ENCODE measurements at places on chromosomes 3 and 15.
A peak's percentile ranks its signal among the peaks of the same experiment; 100 is the strongest.

GRCh38 chr3:127038466-127038865, 55.6 kb downstream of the PLXNA1 start:
- no peak for DNase-seq

GRCh38 chr3:193851941-193852674, 259.1 kb downstream of the OPA1 start:
- DNase-seq: no peak

GRCh38 chr15:77658304-77658703, 25.6 kb upstream of the LINGO1 start:
- DNase-seq: no peak

- no peak for DNase-seq
Measured at GRCh38 chr3:194617827-194618226, 15.4 kb downstream of the TMEM44 start.

GRCh38 chr15:80251428-80252120, 439 bp downstream of the CTXND1 start:
- DNase-seq: no peak

- no peak for DNase-seq
Measured at GRCh38 chr3:8500989-8501370, 643 bp upstream of the LMCD1 start.

GRCh38 chr3:191915712-191916111, 454.7 kb downstream of the PYDC2 start:
- no peak for DNase-seq

GRCh38 chr15:72902245-72902918, 118.8 kb upstream of the ADPGK start:
- peak; percentile 77 for DNase-seq

DNA sequence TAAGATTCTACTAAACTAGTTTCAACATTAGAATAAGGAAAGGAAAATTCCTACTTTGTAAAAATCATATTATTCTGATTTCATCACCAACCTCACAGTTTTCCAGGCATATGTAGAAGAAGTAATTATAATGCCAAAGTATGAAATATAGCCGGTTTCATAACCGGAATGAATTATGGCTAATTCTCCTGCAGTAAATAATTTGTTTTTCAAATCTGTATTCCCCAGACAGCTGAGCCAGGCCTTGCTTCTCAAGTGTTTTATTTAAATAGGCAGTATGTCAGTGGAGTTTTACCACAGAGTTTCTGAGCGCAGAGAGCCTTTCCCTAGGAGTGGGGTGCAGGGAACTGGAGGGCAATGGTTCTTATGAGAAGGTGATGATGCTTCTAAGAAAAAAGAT, 8.7 kb upstream of the CPA3 start:
- no peak for DNase-seq

GRCh38 chr3:47932421-47932820, 83.8 kb downstream of the MAP4 start:
- no peak for DNase-seq

DNA sequence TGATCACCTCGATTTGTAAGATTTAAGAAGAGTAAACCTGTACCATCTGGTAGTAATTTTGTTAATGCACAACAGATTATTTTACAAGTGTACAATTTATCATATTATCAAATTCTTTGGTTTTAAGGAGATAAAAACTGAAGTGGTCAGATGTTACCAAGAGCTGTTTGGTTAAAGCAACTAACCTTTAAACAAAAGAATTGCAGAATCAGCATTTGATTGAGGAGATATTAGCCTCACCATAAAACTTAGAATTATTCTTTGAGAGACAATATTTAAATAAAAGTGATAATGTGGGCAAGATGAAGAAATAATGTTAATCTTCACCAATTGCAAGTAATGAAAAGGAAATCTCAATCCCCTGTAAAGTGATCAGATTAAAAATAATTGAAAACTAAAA, 1034.9 kb downstream of the ROBO1 start:
- DNase-seq: no peak

GRCh38 chr15:63057468-63058345, 15.2 kb downstream of the TPM1 start:
- DNase-seq: no peak

GRCh38 chr3:66242788-66243464, 22.1 kb downstream of the SLC25A26 start:
- no peak for DNase-seq

DNA sequence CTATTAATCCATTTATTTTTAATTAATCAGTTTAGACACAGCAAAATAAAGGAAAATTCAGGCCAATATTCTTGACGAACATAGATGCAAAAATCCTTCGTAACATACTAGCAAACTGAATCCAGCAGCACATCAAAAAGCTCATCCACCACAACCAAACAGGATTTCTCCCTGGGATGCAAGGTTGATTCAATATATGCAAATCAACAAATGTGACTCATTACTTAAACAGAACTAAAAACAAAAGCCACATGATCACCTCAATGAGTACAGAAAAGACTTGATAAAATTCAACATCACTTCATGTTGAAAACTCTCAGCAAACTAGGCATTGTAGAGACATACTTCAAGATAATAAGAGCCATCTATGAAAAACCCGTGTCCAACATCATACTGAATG, 364.1 kb upstream of the THBS1 start:
- DNase-seq: no peak

DNA sequence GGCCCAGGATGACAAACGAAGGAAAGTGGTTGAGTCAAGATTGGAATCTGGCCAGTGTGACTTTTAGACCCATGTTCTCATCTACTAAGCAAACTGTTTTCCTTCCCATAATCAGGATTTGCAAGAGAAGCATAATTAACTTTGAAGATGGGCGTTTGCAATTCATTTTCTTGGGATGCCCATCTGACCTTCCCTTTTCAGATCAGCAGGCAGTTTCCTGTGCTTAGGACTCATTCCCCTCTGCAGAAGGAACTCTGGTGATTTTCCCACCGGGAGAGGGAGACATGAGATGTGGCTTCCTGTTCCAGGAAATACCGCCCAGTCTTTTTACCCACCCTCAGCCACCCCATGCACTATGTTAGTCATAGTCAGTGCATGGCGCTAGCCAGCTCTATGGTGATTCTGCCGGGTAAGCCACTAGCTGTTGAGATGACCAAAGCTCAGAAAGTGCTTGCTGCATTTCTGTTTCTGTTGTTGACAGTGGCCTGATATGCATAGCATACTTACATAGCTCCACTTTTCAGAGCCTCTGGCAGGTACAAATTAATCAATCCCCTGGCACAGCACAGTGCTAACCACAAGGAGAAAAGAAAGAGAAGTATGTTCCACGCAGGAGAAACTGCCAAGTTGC, 129.4 kb downstream of the VGLL4 start:
- no peak for DNase-seq

DNA sequence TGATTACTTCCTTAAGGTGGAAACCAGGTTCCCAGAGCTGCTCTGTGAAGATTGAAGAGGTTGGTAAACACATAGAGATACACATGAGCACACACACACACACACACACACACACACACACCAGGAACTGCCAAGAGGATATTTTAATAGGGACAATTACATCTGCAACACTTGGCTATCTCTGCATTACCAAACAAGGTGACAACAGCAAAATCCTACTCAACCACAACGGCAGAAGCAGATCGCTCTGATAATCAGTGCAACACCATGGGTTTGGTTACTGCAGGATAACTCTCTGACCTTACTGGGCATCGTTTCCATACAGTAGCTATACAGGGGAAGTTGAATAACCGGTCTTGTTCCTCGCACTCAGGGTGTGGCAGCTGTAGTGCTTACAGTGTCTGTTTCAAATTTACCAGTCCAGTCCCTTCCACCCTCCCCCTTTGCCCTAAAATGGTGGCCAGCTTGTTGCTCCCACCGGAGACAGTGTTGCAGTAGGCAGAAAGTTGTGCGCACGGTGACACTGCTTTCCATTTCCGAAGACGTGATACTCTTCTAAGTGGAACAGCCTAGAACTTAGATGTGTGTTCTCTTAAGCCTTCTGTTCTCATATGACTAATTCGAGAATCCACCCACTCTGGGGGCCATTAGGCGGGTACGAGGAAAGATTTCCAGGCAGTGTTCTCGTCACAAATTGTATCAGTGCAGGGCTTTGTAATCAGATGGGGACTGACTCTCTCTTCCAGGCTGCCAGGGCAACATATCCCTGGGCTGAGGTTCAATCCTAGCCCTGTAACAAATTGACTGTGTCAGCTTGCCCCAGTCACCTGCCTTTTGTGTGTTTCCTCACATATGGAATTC, 176.2 kb downstream of the P3H2 start:
- DNase-seq: no peak

- no peak for DNase-seq
Measured at GRCh38 chr3:177596816-177597271, 399.6 kb upstream of the TBL1XR1 start.

GRCh38 chr3:168604767-168605166, 509.0 kb upstream of the GOLIM4 start:
- DNase-seq: no peak

- no peak for DNase-seq
Measured at GRCh38 chr3:150341891-150342290, 66.2 kb upstream of the TSC22D2 start.

DNA sequence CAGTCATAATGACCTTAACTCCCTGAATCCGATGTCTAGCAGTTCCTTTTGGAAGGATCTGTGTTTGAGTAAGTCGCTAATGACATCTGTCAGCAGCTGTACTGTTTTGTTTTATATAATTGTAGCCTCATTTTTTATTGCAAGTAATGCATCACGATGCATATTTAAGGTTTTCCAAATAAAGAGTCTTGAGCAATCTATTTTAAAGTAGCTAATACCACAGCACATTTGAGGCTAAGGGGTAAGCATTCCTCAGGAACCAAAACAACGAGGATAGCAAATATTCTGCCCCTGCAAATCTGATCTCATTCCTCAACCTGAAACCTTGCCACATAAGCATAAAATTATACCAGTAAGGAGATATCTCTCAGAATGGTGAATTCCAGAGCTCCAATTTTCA, 98.7 kb downstream of the TBC1D5 start:
- no peak for DNase-seq

DNA sequence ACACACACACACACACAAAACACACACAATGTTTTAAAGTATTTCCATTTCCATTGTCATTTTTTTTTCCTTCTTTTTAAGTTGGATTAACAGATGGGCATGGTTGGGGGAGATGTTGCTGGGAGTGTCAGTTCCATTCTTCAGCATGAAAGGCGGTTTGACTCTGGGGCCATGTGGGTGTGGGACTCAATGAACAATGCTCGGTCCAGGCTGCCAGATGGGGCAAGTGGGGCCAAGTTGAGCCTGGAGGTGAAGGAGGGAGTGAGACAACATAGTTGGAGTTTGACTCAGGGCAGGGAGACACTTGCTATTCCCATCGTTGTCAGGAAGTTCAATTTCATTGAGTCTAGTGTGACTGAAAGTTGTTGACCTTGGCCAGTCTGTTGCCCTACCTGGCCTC, 125.3 kb downstream of the TLE3 start:
- peak; percentile 61 for DNase-seq

- DNase-seq: no peak
Measured at GRCh38 chr3:135248213-135248612, 453.2 kb downstream of the EPHB1 start.

GRCh38 chr15:77538027-77538451, 94.7 kb downstream of the LINGO1 start:
- DNase-seq: no peak

GRCh38 chr15:101182215-101182614, 69.6 kb downstream of the CHSY1 start:
- DNase-seq: no peak

GRCh38 chr3:68958932-68959331, 26.6 kb upstream of the TAFA4 start:
- DNase-seq: no peak

- no peak for DNase-seq
Measured at GRCh38 chr3:175073219-175073905, 214.2 kb downstream of the NAALADL2 start.

GRCh38 chr3:132199451-132199850, 117.8 kb upstream of the ACP3 start:
- no peak for DNase-seq

DNA sequence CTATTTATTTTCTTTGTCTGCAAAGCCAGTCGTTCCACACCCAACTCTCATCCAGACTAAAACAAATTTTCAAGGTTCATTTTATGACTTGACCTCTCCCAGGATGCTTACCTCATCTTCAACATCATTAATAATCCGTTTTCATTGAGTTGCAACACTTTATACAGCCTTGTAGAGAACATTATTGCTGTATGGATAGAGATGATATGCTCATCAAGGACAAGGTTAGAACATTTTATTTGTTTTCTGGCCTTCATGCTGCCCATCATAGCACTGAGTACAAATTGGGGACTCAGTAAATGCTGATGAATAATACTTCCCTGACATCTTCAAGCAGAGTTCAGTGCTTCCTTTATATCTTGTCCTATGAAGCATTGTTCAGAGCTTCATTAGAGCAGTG, 120.2 kb downstream of the OXSM start:
- no peak for DNase-seq

DNA sequence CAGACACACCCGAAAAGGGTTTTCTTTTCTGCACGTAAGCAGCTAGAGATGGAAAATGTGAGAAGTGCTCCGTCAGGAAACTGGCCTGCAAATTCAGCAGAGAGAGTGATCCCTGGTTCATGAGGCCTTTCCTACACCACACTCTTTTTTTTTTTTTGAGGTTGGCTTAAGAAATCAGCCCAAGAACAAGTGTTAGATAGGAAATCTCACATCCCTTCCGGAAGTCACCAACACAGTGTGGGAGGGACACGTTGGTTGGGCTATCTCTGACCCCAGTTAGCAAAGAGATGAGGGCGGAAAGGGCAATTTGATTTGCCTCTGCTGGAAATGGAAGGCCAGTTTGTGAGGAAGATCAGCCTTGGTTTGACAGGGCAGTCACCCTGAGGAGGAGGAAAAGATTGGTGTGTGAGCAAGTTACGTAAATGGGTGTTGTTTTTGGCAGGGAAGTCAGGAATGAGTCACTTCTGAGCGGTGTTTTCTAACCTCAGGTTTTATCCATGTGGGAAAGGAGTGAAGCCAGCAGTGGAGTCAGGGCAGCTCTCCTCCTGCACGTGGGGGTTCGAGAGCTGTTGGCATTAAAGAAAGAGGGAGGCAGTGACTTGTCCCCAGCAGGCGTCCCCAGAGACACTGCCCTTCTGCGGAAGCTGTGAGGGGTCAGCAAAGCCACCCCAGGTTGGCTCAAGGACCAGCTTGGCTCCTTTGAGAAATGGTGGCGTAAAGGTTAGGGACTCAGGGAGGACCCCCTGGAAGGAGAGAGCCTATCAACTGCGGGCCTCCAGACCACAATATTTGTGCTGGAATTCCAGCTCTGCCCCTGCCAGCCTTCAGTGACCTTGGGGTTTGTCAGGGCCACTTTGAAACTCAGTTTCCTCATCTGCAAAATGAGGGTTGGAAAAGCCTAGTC, 237.6 kb upstream of the BHLHE40 start:
- no peak for DNase-seq

All from WERI-Rb-1 (cell line).